ENCODE measurements at places on chromosomes 5 and 9.

GRCh38 chr5:58264276-58264675, 195.6 kb downstream of the PLK2 start:
- no peak for DNase-seq

GRCh38 chr5:108201721-108202120, 180.2 kb downstream of the FBXL17 start:
- DNase-seq: no peak

DNA sequence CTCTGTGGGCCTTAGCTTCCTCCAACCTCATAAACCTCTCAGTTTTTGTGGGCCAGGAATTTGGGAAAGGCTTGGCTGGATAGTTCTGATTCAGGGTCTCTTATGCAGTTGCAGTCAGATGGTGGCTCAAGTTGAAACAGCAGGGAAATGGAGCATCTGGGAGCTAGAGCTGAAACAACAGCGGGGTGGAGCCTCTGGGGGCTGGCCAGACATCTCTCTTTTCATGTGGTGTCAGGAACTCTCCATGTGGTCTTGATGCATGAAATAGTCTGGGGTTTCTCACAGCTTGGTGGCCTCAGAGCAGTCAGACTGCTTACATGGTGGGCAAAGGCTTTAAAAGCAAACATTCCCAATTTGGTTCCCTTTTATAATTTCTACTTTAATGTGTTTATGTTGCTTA, 13.5 kb downstream of the ZNF346 start:
- DNase-seq: no peak

- DNase-seq: peak; percentile 71
Observed at GRCh38 chr9:93207326-93207814, 23.4 kb downstream of the WNK2 start.

- no peak for DNase-seq
Observed at GRCh38 chr5:150779397-150780186, 1.0 kb downstream of the SMIM3 start.

- DNase-seq: no peak
Observed at GRCh38 chr5:67203701-67204074, 7.1 kb upstream of the CD180 start.

DNA sequence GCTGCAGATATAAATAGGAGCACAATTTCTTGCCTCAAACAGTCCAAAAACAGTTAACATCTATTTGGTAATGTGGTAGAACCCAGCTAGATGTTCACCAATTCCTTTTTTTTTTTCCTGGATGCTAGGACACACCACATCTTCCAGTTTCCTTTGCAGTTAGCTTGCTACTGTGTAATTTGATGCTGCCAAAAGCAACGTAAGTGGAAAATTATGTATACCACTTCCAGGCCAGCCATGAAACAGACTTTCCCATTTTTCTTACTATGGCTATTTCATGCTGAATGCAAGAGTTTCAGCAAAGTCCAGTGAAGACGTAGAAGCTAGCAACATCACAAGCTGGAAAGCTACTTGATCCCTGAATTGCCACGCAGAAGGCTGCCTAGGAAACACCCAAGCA, 667.2 kb downstream of the TLE1 start:
- DNase-seq: no peak

GRCh38 chr5:76271836-76272235, 131.2 kb upstream of the IQGAP2 start:
- DNase-seq: no peak

GRCh38 chr9:86500667-86501435, 146.6 kb upstream of the TUT7 start:
- no peak for DNase-seq

DNA sequence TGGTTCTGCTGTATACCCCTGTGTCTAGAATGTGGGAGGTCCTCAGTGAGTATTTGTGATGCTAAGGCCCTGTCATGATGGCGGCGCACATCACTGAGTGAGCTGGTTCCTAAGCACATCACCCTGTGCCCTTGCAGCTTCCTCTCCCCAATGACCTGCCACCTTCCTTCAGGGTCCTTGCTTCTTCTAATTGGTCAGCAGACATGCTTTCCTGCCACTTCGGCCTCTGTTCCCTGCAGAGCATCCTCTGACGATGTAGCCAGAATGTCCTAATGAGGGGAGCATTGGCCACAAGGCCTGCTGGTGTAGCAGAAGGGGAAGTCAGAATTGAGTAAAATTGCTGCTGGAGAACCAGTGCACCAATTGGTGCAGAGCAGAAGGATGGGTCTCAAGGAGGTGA, 31.1 kb upstream of the ANGPTL2 start:
- DNase-seq: no peak

- no peak for DNase-seq
Observed at GRCh38 chr9:26789959-26790358, 102.6 kb downstream of the CAAP1 start.

GRCh38 chr5:74380193-74380592, 260.3 kb downstream of the ENC1 start:
- no peak for DNase-seq

DNA sequence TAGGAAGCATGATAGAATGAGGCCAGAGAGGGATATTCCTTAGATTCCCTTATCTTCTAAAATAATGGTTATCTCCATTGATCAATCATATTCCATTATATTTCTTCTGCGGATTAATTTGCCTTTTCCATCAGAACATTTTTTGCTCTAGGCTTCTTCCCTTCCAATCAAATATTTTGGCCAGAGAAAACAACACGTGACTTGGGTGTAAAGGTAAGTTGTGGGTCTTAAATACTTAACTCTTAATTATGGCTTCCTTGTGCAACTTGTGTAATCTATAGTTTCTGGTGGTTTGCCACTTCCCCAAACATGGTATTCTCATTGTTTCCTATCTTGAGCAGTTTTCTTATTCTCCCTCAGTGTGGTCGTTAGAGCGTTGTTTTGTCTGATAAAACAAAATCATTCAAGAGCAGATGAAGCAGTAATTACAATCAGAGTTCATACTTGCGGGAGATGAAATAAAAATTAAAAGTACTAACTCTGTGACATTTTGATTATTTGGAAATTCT, 889.3 kb downstream of the MAT2B start:
- DNase-seq: no peak

GRCh38 chr9:10104774-10105173, 508.0 kb downstream of the PTPRD start:
- DNase-seq: no peak

- DNase-seq: no peak
Observed at GRCh38 chr5:169429044-169429443, 128.1 kb upstream of the SLIT3 start.

DNA sequence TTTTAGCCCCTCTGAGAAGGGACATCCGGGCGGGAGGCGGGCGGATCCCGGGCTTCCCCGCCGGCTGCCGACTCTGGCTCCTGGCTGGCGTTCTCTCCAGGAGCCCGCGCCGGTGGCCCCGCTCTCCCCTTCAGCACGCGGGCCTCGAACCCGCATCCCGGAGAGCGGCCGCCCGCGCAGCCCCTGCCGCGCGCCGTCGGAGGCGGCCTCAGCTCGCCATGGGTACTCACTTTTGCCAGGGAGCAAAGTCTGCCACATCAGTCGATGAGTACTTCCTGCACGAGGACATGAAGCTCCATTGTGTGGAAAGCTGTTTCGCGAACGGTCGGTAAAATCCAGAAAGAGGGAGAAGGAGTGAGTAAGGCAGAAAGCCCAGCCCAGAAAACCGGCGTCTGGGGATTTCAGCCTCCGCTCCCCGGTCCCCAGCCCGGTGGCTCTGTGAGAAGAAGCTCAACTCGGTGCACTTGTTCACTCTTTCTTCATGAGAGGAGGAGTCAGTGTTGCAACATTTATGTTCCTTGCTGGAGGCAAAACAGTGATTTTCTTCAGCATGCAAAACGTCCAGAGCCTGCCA, at the start of gene PRLR:
TSS of gene PRLR (minus strand) at position 450 of the 574 bp plus-strand sequence. CDS start 140,867 bp downstream, outside the sequence.
- DNase-seq: no peak

GRCh38 chr9:70485273-70485858, 70.9 kb upstream of the KLF9 start:
- DNase-seq: no peak

DNA sequence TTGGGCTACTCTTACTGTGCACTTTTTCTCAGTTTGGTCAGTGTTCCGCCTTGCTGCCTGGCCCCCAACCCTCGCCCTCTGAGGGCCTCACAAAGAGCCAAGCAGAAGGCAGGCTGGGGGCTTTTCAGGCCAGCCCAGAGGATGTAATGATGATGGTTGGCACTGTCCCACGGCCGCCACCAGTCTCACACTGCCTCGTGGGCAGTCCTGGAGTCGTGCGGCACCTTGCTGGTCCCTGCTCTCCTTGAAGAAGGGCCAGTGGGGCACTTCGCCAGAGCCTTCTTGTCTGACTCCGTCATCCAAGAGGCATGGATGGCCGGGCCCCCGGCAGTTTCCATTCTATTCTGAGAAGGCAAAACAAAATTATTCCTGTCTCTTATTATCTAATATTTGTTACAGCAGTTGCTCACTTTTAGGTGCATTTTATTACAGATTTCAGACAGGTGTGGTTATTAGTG, 21.0 kb downstream of the TENT4A start:
- DNase-seq: peak; percentile 68

- no peak for DNase-seq
Observed at GRCh38 chr5:122126177-122126755, 3.1 kb upstream of the ZNF474 start.

GRCh38 chr9:131289301-131290035, at the start of gene PLPP7:
TSS of gene PLPP7 (plus strand) at chr9:131289723. CDS start at chr9:131289998, 275 bp downstream.
- no peak for DNase-seq
